Activated naive CD4-positive, alpha-beta T cell (primary cell): ENCODE measurements at places on chromosomes 3 and 15.

DNA sequence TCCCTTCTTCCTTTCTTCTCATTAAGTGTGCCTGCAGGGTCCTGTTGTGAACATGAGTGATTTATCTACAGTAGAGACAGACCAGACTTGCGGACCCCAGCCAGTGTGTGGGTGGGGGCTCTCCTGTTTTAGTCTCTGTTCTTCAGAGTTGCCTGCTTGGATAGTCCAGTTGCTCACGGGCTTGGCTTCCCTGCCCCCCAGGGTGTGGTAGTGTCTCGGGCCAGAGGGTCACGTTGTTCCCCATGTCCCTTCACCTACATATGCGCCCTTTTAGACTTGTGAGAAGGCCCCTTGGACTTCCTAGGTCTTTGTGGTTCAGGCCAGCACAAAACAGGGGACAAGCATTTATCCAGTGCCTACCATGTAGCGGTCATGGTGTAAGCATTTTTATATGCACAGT lies 85.8 kb downstream of the AAGAB start:
- DNase-seq, result no peak

DNA sequence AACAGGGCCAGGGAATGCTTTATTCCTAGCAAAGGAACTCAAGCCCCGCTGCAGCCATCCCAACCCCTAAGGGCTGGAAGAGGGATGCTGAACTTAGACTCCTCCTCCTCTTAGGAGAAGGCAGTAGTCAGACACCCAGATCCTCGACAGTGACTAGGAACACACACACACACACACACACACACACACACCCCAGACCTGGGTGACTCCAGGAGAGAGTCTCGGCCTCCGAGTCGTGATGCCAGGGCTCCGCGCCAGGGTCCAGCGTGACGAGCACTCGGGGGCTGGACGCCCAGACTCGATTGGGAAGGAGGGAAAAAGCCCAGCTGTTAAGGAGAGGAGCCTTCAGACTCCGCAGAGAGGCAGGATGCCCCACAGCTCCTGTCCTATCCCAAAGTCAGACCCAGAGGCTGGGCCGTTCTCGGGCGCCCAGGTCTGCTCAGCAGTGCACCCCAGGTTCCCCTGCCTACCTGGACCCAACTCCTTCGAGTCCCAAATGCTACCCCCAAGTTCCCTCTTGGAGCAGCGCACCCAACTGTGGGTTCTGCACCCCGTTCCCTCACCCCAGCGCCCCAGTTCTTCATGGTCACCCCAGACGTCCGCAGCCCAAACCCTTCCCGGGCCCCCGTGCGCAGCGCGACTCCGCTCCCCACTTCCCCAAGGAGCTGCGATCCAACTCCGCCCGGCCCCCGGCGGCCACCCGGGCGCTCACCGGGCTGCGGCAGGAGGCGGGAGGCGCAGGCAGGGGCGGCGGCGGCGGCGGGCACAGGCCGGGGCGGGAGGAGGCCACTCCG lies 421 bp downstream of the BMF start:
- no peak for DNase-seq

DNA sequence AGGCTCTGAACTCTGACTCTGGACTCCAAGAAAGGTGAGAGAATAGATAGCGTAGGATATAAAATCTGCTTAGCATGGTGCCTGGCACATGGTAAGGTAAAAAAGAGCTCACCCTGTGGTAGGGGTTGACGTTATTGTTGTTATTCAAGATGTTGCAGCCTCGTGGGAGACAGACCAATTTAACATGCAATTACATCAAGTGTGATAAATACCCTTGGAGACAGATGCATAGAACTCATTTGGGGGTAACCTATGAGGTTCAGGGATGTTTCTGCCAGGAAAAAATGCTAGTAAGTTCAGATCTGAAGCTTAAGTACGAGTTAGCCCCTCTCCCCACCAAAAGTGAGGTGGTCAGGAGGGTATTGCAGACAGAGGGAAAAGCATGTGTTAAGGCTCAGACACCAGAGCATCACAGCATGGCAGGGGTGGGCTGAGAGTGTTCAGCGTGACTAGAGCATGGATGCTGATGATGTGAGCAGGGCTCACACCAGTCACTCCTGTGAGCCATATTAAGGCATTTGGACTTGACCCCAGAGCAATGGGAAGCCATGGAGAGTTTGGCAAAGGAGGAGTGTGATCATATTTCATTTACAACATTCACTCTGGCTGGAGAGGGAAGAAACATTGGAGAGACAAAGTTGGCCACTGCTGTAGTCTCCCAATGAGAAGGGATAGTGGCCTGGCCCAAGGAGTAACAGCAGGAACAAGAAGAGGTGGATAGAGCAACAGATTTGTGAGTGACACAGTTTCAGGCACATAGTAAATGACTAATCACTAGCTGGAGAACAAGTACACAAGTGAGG lies 181.0 kb downstream of the UACA start:
- DNase-seq, result no peak

DNA sequence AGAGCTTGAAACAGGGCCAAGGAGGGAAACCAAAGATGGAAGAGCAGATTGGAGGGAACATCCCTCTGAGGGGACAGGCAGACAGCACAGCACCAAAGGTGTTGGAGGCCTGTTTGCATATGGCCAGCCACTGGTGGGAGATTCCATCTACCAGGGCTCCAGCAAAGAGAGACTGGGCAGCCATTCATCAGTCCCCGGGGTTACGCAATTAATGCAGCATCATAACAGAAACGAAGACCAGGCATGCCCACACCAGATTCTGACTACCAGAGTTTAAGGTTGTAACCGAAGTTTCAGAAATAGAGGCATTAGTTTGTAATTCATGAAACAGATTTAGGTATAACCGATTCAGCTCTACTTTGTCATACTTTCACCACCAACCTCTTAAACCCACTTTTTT lies 58.1 kb downstream of the COL8A1 start:
- no peak for DNase-seq

GRCh38 chr15:79844221-79844620 lies 52.6 kb downstream of the MTHFS start:
- no peak for DNase-seq

GRCh38 chr15:91271565-91272153 lies 171.6 kb downstream of the SV2B start:
- DNase-seq, result peak; percentile 35

- no peak for DNase-seq
Observed at GRCh38 chr3:31004025-31004678, 109.7 kb upstream of the GADL1 start.

GRCh38 chr3:192857260-192857661 lies 60.4 kb downstream of the MB21D2 start:
- DNase-seq, result no peak

- DNase-seq, result no peak
Observed at GRCh38 chr15:29070471-29071231, 184.9 kb downstream of the APBA2 start.

DNA sequence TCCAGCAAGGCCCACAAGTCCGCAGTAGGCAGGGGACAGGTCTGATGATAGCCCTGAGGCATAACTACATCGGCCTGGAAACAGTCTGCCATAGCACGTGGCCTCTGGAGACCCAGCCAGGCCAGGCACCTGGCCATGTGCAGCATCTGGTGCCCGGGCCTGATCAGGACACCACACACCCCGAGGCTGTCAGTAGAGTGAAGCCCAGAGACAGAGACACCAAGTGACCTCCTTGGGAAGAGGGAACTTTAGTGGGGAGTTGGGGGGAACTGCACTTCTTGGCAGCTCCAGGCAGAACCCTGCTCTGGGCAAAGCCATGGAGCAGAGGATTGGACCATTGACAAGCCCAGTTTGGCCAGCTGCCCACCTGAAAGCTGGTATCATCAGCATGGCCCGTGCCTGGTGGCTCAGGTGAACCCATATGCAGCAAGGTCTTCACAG lies 1.2 kb downstream of the SHISA5 start:
- DNase-seq, result no peak

DNA sequence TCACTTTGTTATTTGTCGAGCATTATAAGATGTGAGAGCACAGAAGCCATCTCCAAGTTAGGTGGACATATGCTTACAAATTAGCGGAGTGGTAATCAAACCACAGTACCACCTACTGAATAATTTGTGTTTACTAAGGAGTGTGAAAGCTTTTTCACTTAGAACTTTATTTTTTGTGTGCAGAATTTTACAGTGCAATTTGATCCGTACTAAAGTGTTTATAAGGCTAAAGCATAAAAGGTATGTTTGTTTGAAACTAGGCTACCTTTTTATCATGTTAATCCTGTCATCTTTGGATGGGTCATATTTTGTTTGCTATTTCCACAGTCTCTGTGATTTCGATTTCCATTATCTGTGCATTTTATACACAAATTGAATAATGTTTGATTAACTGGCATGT lies 37.5 kb downstream of the MAP2K5 start:
- no peak for DNase-seq

GRCh38 chr15:101088788-101089578 lies 162.9 kb downstream of the CHSY1 start:
- peak; percentile 80 for DNase-seq

DNA sequence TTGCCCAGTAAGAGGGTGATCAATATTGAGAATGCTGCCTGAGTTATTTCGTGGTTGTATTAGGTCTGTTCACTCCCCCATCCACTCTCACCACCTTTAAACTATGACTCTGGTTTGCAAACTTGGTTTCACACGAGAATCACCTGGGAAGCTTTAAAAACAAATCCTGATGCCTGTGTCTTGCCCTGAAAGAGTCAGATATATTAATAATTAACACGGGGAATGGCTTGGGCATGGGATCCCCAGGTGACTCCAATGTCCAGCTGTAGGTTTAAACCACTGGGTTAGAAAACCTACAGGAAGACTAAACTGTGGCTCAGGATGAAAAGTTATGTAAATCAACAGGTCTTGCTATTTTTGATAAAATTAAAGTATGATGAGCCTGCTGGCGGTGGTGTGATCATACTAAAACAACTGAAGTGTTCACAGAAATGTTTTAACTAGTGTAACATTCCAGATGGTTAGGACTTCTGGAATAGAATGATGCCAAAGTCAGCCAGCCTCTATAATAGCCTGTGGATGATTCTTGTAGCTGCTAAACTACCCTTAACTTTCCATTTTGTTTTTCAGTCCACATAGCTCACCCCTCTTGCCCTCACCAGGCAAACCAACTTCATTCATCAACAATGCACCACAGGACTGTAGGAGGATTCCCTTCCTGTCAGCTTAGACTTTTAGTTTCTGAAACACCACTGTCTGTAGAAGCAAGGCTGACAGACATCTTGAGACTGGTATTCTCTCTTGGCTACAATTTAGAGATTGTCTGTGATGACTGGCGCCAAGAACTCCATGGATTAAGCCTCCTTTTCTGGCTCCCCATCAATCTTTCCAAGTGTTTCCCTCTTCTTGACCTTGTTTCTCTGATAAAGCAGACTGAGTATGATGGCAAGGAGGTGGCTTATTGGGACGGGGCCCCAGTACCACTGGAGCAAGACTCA lies 119.1 kb upstream of the ADAMTS9 start:
- DNase-seq, result no peak

GRCh38 chr3:108661699-108662098 lies 72.2 kb downstream of the DZIP3 start:
- DNase-seq, result no peak

DNA sequence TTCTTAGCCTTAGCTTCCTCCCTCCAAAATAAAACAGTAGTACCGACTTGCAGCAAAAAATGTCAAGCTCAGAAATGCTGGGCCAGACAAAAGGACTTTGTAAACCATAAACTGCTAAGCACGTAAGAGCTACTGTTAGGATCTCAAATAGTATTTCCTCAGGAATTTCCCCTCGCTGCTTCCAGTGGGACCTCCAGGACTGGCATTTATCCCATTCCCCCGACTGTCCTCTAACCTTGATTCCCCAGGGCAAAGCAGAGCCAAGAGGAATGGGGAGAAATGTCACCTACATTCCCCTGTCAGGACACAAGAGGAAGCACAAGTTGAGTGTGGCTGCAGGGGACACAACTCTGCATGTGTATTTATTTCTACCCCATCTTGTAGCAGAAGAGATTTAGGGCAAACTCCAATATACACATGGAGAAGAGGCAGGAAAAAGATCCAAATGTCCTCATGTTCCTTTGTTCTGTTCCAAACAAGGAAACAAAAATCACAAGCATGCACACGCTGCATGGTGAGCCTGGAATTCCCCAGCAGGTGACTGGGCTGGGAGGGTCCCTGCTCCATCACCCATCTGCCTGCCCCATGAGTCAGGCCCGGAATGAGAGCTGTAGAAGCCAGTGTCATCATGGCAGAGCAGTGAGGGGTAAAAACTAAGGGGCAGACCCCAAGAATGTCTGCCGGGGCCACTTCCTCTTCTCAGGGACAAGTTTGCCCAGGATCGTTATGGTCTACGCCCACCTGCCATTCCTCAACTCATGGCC lies 4.2 kb downstream of the STOML1 start:
- DNase-seq, result no peak

DNA sequence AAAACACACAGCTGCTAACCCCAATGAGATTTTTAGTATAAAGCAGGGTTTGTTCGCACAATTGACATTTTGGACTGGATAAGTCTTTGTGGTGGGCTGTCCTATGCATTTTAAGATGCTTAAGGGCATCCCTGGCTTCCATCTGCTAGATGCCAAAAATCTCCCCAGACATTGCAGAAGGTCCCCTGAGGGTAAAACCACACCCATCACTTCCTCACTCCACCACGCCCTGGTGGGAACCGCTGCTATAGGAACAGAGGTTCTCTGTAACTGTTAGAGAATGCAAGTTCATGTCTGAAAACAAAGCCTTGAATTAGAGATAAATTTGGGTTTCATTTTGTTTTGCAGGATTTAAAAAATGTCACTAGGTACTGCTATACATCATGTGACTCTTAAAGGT lies 67.7 kb downstream of the ARHGEF26 start:
- DNase-seq, result no peak

GRCh38 chr3:149224736-149225594 lies 3.3 kb upstream of the CP start:
- DNase-seq, result no peak

- no peak for DNase-seq
Observed at GRCh38 chr15:42157981-42158765, 1.7 kb upstream of the PLA2G4F start.

DNA sequence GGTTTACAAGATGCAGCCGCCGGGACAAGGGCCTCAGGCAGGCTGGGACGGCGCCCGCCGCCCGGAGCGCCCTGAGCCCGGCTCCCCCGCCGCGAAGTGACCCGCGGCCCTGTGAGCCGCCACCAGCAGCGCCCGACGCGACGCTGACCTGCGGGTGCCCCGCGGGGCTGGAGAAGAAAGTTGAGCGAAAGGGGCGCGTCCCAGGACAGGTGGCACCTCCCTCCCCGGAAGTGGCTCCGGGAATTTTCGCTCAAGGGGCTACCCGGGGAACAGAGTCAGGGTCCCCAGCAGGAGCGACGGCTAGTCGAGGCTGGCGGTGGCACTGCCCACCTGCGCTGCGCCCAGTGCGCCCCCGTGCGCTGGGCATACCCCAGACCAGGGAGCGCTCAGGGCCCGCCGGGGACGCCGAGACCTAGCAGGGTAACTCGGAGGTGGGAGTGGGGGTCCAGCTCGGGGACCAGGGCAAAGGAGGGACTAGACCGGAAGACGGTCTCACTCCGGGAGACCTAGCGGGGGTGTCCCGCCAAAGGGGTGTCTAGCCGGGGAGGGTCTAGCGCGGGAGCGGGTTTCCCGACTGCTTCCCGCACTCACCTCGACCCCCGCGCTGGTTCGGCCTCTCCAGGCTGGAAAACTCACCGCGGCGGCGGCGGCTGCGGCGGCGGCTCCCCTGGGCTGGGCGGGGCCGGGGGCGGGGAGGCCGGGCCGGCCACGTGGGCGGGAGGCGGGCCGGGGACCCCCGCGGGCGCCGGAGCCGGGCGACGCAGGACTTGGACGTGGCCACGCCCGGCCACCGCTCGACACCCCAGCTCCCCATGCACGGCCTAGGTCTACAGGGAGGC lies 18.4 kb downstream of the SPATA12 start:
- DNase-seq, result no peak
